Cerebellar nuclear complex (tissue), 1 donor: ENCODE measurements at places on chromosomes 5 and 9.

- DNase-seq, result no peak
Observed at GRCh38 chr5:43195670-43196265, 3.7 kb downstream of the NIM1K start.

DNA sequence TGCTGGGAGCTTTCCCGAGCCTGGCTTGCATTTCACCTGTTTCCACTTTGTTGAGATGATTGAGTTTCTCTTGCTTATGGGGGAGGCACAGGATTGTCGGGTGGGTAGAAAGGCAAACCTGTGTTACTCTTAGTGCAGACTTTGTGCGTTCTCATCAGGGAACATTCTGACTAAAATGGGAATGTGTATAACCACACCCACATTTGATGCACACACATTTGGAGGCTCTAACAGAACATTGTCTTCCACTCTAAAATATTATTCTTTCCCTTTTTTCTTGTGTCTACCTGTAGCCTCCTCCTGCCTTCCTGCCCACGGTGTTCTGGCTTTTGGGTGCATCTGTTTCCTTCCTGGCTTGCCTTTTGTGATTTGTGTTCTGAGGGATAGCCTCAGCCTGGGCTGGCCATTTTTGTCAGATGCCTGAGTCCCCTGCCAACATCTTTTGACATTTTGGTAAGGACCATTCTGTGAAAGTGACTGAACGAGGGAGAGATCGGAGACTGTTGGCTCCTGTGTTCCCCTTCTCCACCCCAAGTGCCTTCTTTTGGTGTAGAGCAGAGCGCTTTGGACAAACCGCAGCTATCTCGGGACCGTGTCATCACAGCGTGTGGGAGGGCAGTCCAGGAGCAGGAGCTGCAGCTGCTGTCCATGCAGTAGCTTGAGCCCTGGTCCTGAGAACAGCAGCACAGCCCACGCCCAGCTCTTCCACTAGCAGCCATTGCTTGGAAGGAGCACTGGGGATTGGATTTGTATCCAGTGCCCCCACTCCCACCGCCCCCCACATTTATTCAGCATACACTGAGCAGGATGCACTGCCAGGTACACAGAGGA, 101.4 kb downstream of the ARHGAP26 start:
- no peak for DNase-seq

DNA sequence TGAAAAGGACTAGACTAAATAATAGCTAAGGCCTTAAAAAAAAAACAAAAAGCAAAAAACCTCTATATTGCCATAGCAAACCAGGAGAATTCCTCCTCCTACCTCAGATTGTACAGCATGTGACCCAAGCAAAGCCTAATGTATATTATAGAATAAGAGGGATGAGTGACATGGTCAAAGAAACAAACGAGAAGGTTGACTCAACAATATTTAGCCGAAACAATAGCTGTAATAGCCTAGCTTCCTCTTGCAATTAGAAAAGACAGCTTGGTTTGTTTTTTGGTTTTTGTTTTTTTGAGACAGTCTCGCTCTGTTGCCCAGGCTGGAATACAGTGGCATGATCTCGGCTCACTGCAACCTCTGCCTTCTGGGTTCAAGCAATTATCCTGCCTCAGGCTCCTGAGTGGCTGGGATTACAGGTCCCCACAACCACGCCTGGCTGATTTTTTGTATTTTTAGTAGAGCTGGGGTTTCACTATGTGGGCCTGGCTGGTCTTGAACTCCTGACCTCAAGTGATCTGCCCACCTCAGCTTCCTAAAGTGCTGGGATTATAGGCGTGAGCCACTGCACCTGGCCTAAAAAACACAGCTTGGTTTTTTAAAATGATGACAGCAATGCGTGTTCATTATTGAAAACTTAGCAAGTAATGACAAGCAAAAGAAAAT, 5.6 kb downstream of the NLN start:
- no peak for DNase-seq

DNA sequence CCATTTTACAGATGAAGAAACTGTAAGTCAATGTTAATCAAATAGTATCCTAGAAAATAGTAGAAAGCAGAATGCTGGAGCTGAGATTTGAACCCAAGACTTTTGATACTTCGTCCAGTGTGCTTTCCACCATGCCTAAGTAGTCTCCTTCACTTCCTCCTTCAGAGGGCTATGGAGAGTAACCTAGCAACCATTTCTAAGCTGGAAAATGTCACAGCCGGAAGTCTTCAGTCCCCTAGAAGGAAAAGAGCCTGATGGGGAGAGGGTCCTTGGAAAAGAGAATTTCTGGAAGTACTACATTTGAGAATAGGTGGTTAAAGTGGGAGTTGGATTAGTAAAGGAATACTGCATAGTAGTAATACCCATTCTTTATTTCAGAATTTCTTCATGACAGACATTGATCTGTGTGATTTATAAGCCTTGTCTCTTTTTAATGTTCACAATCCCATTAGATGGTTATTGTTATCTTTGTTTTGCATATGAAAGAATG, 32.7 kb downstream of the PCDHAC2 start:
- DNase-seq, result no peak

DNA sequence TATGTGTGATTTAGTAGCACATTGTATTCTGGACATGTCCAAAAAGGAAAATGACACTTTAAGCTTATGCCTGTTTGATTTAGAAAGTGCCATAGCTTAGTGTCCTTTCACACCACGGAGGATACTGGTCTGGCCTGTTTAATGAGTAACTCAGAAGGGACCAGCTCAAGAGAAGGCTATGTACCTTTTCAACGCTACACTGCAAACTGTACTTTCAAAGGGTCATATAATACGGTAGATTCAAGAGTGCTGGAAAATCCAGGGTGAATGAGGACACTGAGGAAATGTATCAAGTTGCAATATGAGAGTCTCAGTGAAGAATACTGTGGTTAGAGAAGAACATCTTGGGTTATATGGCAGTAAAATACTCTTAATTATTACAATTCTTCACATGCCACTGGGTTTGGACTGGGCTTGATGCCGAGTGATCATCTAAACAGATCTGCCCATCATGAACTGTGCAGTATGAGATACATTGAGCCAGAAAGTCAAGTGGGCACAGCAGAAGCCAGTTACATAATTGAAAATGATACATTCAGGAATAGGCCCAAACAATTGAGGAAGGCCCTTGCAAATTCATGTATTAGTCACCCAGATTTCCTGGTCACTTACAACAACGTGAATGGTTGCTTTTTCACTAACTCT, 1211.5 kb upstream of the CDH9 start:
- no peak for DNase-seq
